ENCODE measurements at places on chromosomes 3 and 15. TPM values are rescaled to one million over a fixed set of nuclear protein-coding genes. Genes with fewer than 3 reads are reported as not detected.

Gene SLC2A2
- total RNA-seq, result not detected

Gene C3orf18
- 33.9 TPM for total RNA-seq

Gene ROBO2
- total RNA-seq, result not detected

Gene MYEF2
- total RNA-seq, result 7.0 TPM

Gene RPP14
- 30.0 TPM for total RNA-seq

Gene ALDH1A3
- total RNA-seq, result 5,398 TPM

Gene SCAANT1
- total RNA-seq, result not detected

Gene GOLGA8T
- not detected for total RNA-seq

- no peak overlapping the region for H3K4me3 ChIP-seq
- DNase-seq, result peak; percentile 6
- peak overlapping the region; percentile 43 for H3K27ac ChIP-seq
- H3K36me3 ChIP-seq, result peaks cover 23% of the 10 kb centered on the region
- peaks cover 29% of the 10 kb centered on the region for H3K4me1 ChIP-seq
- no peaks in the 10 kb centered on the region for H3K27me3 ChIP-seq
Observed at GRCh38 chr15:48777645-48778330, 33.1 kb downstream of the CEP152 start.

DNA sequence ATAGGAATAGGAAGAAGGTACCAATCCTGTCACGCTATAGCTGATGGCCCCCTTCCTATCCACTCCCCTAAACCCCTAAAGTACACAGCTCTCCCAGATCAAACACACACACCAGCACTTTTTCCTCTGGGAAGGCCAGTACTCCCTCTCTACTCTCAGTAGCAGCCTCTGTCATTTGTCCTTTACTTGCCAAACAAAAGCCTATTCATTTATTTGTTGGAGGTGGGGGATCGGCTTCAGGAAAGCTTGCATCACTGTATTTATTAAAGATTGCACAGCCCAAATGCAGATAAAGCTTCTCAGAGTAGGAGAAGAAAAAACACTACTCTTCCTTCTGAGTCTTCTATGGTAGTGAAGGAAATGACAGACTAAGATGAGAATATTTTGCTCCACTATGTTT, 429.7 kb upstream of the RASGRP1 start:
- peaks cover 17% of the 10 kb centered on the region for H3K4me1 ChIP-seq
- no peak for DNase-seq
- H3K27me3 ChIP-seq, result no peaks in the 10 kb centered on the region
- H3K27ac ChIP-seq, result no peak overlapping the region
- H3K4me3 ChIP-seq, result no peak overlapping the region

DNA sequence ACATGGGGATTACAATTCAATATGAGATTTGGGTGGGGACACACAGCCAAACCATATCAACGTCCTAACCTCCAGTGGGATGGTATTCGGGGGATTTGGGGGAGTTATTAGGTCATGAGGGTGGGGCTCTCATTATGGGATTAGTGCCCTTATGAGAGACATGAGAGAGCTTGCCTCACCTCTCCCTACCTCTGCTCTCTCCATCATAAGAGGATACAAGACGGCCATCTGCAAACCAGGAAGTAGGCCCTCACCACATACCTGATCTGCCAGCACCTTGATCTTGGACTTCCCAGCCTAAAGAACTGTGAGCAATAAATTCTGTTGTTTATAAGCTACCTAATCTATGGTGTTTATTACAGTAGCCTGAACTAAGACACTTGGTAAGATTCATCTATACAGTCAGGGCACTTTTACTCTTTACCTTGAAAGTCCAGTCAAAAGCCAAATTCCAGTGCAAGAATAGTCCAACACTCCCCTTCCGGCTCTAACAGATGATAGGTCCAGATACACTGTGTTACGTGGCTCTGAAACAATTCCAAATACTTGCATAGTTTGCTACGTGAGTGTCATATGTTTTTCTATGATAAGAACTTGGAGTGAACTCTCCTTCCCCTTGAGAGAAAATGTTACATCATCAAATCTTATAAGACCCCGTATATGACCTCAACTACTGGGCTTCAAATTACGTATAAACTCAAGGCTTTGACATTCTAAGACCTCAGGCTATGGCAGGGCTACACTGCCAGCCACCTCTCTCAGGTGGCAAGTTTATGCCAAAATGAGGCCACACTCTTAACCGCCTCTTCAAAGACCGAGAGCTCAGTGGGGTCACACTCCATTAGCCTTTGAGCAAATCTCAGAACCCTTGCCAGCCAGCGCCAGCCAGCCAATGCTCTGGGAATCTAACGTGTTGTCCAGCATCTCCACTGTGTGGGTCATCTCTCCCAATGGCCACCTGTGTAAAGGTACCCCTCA, 129.9 kb downstream of the XXYLT1 start:
- no peak overlapping the region for H3K27ac ChIP-seq
- no peak overlapping the region for H3K4me3 ChIP-seq
- H3K36me3 ChIP-seq, result 0 out of 2 replicates have a peak, but pooled peaks cover 2% of the 10 kb centered on the region

GRCh38 chr3:19348941-19349564, 200.7 kb downstream of the KCNH8 start:
- H3K4me3 ChIP-seq, result no peak overlapping the region
- H3K27ac ChIP-seq, result no peak overlapping the region
- peaks cover 3% of the 10 kb centered on the region for H3K27me3 ChIP-seq
- peak; percentile 60 for DNase-seq
- H3K4me1 ChIP-seq, result no peaks in the 10 kb centered on the region

DNA sequence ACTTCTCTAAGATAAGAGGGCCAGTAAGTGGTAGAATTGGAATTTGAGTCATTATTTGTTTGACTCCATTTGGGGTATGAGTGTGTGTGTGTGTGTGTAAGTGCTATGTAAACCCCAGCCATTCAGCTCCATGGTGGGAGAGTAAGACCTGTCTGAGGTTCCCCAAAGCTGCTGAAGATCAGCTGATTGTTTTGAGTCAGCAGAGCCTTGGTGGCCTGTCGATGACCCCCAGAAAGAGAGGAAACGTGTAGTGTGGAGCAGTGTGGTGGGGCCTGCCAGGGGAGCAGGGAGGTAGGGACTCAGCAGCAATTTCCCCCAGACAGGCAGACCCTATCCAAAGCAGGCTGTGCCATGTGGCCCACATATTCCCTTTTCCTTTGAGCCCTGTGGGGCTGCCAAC, 5.3 kb downstream of the DVL3 start:
- peak; percentile 72 for DNase-seq
- peaks cover 12% of the 10 kb centered on the region for H3K36me3 ChIP-seq
- no peaks in the 10 kb centered on the region for H3K27me3 ChIP-seq
- peaks cover 22% of the 10 kb centered on the region for H3K4me1 ChIP-seq
- H3K27ac ChIP-seq, result peak overlapping the region; percentile 80

DNA sequence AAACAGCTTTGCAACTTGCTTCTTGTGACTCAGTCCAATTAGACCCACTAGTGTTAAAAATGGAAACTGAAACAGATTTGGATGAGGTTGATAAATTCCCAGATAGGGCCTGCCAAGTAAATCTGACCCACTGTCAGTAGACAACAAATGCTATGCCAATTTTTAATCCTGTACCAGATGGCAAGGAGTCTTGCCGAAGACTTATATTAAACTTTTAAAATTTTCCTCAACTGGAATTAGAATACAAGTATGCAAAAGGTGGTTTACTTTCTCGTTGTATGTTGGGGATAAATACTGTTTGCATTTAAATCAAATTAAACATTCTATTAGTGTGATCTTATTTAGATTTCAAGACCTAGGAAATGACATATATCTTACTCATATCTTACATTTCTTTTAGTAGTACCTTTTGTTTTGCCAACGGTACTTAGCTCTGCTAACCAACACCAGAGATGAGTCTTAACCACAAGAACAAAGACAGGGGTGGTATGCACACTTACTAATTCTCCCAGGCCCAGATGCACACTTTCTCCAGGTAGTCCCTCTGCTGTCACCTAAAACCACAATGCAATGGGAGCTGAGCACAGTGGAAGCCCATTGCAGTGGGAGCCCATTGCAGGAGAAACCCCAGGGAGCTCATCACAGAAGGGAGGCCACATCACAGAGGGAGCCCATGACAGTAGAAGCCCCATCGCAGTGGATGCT, 77.8 kb downstream of the WWTR1 start:
- DNase-seq, result peak; percentile 95
- peaks cover 92% of the 10 kb centered on the region for H3K4me1 ChIP-seq
- no peaks in the 10 kb centered on the region for H3K36me3 ChIP-seq

DNA sequence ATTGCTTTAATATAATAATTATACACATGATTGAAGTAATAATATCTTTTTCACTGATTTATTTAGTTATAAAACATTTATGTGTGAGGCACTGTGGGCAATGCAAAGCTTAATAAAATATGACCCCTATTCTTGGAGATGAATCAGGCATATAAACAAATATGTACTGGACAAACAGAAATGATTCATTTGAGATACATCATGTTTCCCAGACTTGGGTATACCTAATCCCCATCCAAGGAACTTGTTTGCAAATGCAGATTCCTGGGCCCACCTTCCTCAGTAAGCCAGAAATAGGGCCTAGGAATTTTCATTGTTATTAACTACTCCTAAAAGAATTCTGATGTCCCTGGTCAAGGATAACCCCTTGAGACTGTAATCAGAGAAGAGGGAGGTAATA, 184.2 kb downstream of the CHL1 start:
- no peaks in the 10 kb centered on the region for H3K27me3 ChIP-seq
- H3K27ac ChIP-seq, result peak overlapping the region; percentile 14
- DNase-seq, result peak; percentile 63

- DNase-seq, result no peak
- H3K4me3 ChIP-seq, result no peak overlapping the region
- H3K27ac ChIP-seq, result no peak overlapping the region
- peaks cover 13% of the 10 kb centered on the region for H3K4me1 ChIP-seq
Observed at GRCh38 chr15:44081026-44082013, 113.8 kb downstream of the FRMD5 start.

- no peak overlapping the region for H3K4me3 ChIP-seq
- H3K27me3 ChIP-seq, result no peaks in the 10 kb centered on the region
- no peak overlapping the region for H3K27ac ChIP-seq
- DNase-seq, result no peak
- H3K36me3 ChIP-seq, result no peaks in the 10 kb centered on the region
Observed at GRCh38 chr3:38478901-38479300, 17.2 kb upstream of the EXOG start.

DNA sequence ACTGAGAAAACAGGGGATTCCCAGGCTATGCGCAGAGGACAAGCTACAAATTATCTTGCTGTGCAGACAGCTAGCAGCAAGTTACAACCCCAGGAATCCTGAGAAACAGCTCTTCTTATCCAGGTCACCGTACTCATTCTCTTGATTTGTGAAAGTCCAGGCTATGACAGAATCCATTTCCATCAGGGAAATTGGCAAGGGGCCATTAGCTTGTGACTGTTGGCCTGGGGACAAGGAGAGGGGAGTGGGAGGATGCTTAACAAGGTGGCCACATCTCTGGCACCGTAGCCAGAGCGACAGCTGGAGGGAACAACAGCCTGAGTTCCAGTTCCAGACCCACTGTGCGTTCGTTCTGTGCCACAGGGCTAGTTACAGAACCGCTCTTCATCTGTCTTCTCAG, 44.9 kb upstream of the PLXNA1 start:
- no peak for DNase-seq
- H3K4me3 ChIP-seq, result no peak overlapping the region
- no peaks in the 10 kb centered on the region for H3K27me3 ChIP-seq
- H3K27ac ChIP-seq, result no peak overlapping the region
- H3K36me3 ChIP-seq, result no peaks in the 10 kb centered on the region

DNA sequence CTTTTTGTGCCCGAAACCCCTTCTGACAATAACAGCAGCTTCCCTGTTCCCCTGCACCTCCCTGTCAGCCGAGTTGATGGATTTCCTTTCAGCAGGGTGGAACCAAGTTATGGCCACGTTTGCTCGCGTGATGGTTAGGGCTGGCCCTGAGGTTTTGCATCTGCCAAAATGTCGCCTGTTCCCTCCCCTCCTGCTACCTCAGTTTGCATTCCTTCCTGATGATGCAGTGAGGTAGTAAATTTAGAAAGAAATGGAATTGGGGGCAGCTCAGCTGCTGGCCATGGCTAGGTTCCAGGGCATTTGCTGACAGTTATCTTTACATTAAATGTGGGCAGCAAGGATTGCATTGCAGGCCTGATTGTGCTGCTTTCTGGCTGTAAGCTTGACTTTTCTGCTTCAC, 13.2 kb downstream of the LIMD1 start:
- peak; percentile 91 for DNase-seq
- peak overlapping the region; percentile 17 for H3K4me3 ChIP-seq
- peaks cover 27% of the 10 kb centered on the region for H3K36me3 ChIP-seq
- H3K4me1 ChIP-seq, result peaks cover 55% of the 10 kb centered on the region

DNA sequence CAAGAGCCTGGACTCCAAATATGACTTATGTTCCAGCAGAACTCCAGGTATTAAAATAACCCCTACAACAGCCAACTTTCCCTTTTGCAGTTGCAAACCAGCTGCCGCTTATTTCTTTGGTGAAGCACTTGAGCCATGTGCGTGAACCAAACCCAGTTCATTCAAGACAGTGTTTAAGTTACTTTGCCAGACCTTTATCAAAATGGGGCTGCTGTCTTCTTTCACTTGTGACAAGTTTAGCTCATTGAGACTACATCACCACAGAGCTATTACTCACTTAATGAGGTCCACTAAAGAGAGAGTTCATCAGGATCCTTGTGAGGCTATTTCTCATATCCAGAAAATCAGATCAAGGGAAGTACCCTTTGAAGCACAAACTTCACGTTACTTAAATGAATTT, 2.4 kb upstream of the XRN1 start:
- H3K27ac ChIP-seq, result no peak overlapping the region
- H3K4me3 ChIP-seq, result no peak overlapping the region
- no peaks in the 10 kb centered on the region for H3K27me3 ChIP-seq
- H3K4me1 ChIP-seq, result peaks cover 18% of the 10 kb centered on the region
- peaks cover 4% of the 10 kb centered on the region for H3K36me3 ChIP-seq

GRCh38 chr15:100189849-100190248, 151.9 kb downstream of the ADAMTS17 start:
- no peak overlapping the region for H3K4me3 ChIP-seq
- H3K27me3 ChIP-seq, result no peaks in the 10 kb centered on the region
- H3K27ac ChIP-seq, result no peak overlapping the region
- no peaks in the 10 kb centered on the region for H3K36me3 ChIP-seq

Data from PC-3 (cell line).